ENCODE measurements at places on chromosomes 11 and 22.
A peak's percentile ranks its signal among the peaks of the same experiment; 100 is the strongest.

- DNase-seq, result no peak
Measured at GRCh38 chr11:121763526-121763925, 310.8 kb upstream of the SORL1-AS1 start.

DNA sequence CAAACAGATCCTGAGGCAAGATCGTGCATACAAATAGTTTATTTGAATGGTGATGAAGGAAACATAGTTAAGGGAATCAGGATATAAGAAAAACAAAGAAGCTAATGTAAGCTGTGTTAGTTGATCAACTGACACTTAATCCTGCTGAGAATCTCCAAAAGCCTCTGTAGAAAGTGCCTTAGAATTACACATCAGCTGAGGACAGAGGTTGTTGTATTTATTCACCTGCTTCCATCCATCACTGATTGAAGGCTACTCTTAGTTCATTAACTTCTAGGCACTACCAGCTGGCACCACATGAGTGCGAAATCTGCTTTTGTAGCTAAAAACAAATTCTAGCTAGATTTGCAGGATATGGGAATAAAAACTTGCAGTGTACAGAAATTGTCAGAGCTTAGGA is 1082.0 kb upstream of the CNTN5 start:
- DNase-seq, result no peak

- DNase-seq, result peak; percentile 23
Measured at GRCh38 chr11:125148743-125149142, 15.8 kb upstream of the PKNOX2 start.

GRCh38 chr11:128157423-128158298 is 429.7 kb downstream of the ETS1 start:
- no peak for DNase-seq

- no peak for DNase-seq
Measured at GRCh38 chr11:3837793-3838192, 3.0 kb downstream of the RHOG start.

- no peak for DNase-seq
Measured at GRCh38 chr11:133726542-133726941, 118.8 kb downstream of the SPATA19 start.

DNA sequence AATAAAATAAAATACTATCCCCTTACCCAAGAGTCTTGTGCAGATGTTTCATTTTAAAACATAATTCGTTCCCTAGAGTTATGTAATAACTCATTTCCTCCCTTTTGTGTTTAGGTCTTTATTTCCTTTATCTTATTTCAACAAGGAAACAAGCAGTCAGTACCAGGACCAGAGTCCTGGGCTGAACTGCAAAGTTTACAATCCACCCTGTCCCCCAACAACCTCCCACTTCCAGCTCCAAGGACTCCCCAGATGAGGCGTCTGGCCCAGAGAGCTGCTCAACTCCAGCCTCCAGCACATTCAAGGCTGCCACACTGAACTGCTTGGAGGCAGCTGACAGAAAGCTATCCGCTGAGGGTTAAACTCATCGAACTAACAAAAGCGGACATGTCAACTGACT is 4.5 kb downstream of the POLDIP3 start:
- DNase-seq, result no peak

DNA sequence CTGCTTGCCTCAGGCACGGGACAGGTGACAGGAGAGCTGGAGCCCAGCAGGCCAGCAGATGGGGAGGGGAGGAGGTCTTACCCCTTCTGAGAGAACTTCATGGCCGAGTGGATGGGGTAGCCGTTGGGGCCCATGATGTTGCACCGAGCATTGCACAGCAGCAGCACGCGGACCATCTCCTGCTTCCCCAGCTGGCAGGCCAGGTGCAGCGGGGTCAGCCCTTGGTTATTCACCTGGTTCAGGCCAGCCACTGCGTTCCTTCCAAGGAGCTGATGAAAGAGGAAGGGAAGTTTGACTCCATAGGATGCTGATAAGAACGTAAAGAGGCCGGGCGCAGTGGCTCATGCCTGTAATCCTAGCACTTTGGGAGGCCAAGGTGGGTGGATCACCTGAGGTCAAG is 29.4 kb upstream of the BAIAP2L2 start:
- DNase-seq, result peak; percentile 72

- DNase-seq, result no peak
Measured at GRCh38 chr11:117996058-117996457, 9.9 kb downstream of the IL10RA start.

DNA sequence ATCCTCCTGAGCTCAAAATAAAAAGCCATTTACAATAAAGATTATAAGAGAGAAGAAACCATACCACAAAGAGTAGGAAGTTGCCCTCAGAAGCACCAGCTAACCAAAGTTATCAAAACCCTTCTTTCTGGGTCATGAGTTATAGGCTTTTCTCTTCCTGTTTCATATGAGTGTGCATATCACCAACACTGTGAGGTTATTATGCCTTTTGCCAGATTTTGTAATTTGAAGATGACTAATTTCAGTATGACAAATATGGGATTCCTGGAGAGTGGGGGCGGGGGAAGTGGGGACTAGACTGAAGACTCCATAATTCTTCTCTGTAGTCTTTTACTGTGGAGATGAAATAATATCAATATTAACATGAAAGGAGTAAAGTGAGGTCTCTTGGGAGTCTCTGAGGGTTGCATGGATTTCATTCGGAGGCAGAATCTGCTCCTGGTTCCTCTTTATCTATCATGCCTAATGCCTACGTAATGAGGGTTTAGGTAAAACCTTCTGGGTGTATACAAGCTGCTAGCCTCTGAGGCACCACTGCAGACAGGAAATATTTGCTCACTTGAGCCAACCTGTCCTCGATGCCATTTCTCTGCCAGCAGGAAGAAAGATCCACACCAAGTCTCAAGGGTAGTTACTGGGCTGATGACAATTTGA is 2.1 kb downstream of the LPXN start:
- no peak for DNase-seq

- DNase-seq, result no peak
Measured at GRCh38 chr11:60905047-60905446, 1.3 kb downstream of the PRPF19 start.

DNA sequence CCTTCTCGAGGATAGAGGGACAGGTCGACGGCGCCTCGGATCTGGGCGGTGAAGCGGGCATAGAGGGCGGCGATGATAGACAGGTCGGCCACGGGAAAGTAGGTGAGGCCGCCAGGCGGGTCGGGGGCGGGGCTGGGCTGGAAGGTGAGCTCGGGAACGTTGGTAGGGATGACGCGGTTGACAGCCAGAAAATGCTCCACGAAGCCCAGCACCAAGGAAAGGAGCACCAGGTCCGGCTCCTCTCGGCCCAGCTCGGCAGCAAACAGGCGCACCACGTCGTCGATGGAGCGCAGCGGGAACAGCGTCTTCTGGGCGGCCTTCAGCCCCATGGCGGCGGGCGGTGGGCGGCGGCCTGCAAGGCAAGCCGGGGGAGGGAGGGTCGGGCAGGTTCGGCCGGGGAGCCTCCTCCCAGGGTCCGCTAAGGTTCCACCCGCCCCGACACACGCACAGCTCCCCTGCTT is 540 bp downstream of the MEN1 start:
- DNase-seq, result no peak

- no peak for DNase-seq
Measured at GRCh38 chr11:9170450-9170849, 79.1 kb upstream of the SCUBE2 start.

- peak; percentile 86 for DNase-seq
Measured at GRCh38 chr11:63813563-63814382, 517 bp downstream of the SPINDOC start.

DNA sequence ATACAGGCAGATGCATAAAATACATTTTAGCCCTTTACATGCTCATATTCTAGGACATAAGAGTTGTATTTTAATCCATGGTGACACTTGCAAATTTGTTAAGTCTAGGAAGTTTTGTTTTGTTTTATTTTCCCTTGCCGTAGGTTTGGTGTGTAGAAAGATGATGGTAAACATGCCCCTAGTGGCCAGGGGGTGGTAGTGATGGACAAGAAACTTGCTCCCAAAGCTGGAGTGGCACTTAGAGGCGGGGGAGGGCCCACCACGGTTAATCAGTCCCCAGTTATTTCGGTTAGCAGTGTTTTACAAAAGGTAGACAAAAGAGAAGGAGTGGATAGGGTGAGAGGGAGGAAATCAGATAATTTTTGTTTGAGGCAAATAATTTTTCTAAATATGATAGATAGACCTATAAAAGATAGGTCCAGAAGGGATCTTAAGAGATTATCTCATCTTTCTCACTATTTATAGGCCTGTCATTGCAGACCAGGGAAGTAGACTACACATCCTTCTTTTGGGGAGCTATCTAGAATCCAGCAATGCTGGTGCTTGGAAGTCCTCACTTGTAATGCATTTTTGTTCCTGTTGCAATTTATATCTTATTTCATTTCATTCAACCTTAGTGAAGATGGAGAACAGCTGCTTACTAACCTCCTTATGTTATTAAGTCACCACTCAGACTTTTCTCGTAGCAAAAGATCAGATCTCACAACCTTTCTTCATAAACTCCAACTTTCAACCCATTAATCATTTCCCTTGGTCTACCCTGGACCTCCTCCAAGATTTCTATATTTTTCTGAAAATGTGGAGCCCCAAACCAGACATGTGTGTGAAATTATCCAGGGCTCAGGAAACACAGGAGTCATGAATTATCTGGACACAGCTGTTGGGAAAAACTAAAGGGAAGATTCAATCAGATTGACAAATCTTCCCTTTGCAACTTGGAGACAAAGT is 5.9 kb upstream of the BDNF start:
- no peak for DNase-seq

DNA sequence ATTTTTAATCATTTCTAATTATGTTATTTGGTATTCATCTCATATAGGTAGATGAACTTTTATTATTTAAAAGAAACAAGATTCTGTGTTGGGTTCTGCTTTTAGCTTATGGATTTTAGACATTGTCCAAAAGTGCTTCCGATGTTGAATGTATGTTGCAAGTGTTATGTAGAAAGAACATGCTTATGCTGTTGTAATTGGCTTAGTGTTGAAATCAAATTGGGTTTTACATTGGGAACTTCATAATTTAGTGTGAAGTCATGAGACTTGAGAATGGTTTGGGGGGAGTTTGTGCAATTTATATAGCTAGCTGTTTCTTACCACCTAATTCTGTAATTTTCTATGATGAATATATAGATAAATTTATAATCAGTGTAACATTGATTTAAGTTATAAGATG is 3.6 kb downstream of the MTMR3 start:
- no peak for DNase-seq

DNA sequence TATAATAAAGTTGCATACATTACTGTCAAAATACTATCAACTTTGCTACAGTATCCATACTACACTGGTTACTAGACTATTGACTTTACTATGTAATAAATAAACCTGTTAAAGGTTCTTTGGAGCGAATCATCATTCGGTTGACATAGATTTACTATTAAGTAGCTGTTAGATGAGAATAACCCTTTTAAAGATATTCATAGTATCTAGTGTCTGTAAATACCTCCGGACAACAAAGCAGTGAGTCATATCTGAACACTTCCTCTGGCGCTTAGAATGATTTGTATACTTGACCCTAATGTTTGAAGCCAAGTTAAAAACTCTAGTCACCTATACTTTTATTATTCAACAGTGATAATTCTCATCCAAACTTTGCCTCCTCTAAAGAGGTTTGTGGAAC is 84.7 kb downstream of the MSANTD4 start:
- DNase-seq, result no peak

DNA sequence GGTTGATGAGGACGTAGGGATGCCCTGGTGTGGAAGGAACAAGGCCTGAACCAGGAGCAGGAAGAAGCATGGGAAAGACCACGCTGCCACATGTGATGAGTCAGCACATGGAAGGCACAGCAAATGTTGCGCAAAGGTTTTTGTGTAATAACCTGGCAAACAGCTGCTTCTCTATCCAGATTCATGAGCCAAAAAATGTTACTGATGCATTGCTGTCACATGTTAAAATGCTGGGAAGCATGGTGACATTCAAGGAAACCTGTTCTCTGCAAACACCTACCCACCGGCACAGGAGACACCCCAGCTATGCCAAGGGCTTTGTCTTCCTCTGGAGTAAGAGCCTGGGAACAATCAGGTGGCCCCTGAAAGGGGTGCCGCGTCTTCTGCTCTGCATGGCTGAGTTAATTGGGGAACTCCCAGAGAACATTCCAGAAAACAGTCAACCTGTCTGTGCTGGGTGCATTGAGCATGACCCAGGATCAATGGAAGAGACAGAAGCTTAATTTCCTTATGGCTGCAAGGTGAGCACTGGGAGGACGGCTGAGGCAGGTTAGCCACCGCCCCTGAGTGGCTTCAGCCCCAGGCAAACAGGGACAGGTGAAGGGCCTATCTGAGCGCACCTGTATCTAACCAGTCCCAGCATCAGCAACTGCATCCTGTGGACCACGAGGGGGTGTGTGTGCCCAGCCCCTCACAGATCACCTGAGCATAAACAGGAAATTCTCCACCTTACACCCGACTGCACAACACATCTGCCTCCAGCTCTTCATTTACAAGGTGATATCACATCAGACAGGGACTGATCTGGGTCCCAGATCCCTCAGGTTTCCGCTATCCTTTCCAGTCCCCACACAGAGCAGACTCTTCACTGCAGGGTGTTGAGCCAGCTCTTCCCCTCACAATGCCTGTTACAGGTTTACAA is 108.4 kb downstream of the GGTLC2 start:
- peak; percentile 59 for DNase-seq

DNA sequence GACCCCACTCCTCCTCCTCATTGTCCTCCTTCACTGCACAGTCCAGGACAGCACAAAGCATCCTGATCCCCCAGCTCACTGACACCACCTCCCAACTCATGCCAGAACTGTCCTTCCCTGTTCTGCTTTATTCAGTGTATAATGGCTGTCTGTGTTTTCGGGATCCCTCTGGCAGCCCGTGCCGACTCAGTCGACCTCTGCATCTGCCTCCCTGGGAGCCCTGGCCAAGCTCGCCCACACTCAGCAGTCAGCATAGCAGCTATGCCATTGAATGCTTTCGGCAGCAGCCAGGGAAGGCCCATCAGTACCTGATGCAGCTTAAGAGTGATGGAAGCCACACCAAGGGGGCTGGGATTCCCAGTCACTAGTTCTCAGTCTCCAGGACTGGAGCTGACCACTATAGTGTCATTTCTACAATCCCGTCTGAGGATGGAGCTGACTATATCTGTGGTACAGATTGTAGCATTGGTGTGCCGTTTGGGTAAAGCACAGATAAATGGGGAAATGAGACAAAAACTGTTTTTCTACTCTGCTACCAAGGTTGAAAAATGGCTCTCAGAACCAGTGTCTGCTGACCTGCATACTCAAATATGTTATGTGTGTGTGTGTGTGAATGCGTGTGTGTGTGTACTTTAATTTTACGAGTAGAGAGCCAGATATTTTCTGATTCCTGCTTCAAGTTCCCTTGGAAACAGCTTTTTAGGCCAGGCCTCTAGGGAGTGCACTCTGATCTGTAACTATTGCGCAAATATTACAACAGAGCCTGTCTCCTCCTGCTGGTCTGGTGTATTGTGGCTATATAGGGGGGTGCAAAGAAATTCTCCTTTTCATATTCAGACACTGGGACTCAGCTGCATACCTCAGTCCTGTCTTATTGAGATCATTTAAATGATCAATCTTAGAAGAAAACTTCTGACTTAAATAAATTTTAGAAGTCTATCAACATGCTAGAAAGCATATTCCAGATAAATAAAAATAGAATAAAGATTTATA is 78.8 kb upstream of the TOP3B start:
- DNase-seq, result no peak

All from osteocyte (in vitro differentiated cells).